ENCODE measurements at places on chromosomes 2 and 18.
A peak's percentile ranks its signal among the peaks of the same experiment; 100 is the strongest.

- DNase-seq, result peak; percentile 66
Observed at GRCh38 chr2:37414470-37414949, 70.1 kb downstream of the QPCT start.

- no peak for DNase-seq
Observed at GRCh38 chr18:67151366-67151765, 365.2 kb downstream of the DSEL start.

- no peak for DNase-seq
Observed at GRCh38 chr2:6510532-6510931, 355.2 kb downstream of the CMPK2 start.

GRCh38 chr2:14720319-14720718 lies 87.8 kb downstream of the LRATD1 start:
- DNase-seq, result peak; percentile 9

GRCh38 chr18:8341481-8342230 lies 267.6 kb upstream of the RAB12 start:
- no peak for DNase-seq

DNA sequence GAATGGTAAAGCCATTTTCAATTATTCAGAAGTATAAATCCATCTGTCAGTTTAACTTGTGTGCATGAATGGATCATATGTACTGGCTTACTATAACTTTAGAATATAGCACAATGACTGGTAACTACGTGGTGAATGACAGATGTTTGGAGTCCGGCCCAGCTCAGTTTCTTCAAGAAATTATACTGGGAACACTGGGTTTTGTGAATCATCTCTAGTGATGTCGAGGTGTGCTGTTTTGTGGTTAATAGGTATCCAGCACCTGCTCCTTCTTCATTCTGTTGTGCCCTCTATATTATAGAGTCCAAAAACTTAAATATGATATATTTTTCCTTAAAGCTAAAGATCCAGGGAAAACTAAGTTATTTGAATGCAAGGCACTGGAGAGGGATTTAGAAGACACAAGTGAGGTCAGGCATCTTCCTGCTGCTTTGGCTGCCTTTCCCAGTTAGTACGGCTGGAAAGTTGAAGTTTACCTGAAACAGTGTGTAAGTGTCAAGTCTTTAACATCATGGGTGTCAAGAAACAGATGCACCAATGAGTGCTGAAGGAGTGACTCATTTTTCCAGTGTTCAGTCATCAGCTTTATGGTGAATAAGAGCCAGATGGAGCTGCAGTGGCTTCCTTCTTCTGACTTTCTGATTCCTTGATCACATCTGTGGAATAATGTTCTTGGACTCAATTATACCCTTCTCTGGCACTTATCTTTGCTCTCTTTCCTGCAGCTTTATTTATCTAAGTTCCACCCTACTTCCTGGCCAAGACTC lies 1079.5 kb upstream of the CELF4 start:
- no peak for DNase-seq

- DNase-seq, result no peak
Observed at GRCh38 chr2:69660637-69661036, 17.1 kb upstream of the AAK1 start.

GRCh38 chr18:23300231-23300805 lies 152.8 kb upstream of the RIOK3 start:
- no peak for DNase-seq

DNA sequence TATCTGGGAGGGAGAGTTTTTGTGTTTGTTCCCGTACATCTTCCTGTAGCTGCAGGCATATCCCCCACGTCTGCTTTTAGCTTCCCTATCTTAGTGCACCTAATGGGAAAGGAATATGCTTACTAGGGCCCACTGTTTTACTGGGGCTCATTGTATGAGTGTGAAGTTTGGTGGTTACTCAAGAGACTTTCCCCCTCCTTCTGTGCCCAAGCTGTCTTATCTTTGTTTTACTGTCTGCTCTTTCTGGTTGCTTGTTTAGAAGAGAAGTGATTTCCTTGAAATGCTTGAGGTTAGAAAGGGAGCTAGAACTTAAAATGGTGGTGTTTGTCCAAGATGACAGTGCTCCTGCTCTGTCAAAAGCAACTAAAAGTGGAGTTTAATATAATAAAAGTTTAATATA lies 7.3 kb downstream of the PTH2R start:
- DNase-seq, result no peak

GRCh38 chr18:10705786-10706185 lies 180.0 kb downstream of the NAPG start:
- no peak for DNase-seq

- DNase-seq, result peak; percentile 67
Observed at GRCh38 chr2:177147093-177147694, 65.4 kb upstream of the HNRNPA3 start.

GRCh38 chr2:152613235-152613634 lies 104.0 kb downstream of the PRPF40A start:
- DNase-seq, result peak; percentile 44

- peak; percentile 44 for DNase-seq
Observed at GRCh38 chr2:31980674-31981356, 30.0 kb downstream of the MEMO1 start.

GRCh38 chr2:18918280-18918679 lies 328.9 kb upstream of the NT5C1B start:
- DNase-seq, result no peak

DNA sequence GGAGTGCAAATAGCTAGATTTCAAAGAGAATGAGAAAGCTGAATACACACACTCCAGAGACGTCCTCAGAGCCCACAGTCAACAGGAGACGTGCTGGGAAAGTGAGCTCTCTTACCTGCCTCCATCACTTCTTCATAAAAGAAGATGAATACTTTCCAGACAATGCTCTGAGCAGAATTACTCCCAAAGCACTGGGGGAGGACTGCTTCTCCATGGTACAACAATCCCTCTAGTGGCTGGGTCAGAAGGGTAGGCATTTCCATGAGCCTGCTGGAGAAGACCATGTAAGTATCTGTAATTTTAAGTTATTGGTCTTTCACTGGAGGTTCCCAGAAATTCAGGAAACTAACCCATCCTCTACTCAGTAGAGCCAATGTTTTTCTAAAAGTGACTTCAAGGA lies 190.3 kb downstream of the RBM43 start:
- DNase-seq, result no peak

GRCh38 chr2:120983344-120983743 lies 247.7 kb downstream of the GLI2 start:
- DNase-seq, result no peak

GRCh38 chr2:84487298-84487996 lies 28.4 kb upstream of the SUCLG1 start:
- DNase-seq, result no peak

DNA sequence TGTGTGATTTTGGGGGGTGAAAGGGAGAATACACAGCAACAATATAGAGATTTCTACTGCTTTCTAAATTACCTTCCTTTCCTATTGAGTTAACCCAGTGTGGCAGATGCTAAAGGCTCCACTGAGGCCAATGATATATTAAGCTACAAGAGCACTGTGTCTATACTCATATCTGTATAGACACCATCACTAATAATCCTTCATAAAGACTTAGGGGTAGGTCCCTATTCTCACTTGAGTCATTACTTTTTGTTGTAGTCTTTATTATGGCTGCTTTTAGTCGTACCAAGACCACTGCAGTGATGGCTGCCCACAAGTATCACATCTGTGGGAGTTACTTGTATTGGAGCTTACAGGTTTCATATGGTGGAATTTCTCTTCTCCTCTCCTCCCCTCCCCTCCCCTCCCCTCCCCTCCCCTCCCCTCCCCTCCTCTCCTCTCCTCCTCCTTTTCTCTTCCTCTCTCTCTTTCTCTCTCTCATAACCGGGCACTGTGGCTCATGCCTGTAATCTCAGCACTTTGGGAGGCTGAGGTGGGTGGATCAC lies 637.6 kb downstream of the ADCYAP1 start:
- DNase-seq, result no peak

- DNase-seq, result no peak
Observed at GRCh38 chr18:58221060-58221725, 177.2 kb downstream of the NEDD4L start.

DNA sequence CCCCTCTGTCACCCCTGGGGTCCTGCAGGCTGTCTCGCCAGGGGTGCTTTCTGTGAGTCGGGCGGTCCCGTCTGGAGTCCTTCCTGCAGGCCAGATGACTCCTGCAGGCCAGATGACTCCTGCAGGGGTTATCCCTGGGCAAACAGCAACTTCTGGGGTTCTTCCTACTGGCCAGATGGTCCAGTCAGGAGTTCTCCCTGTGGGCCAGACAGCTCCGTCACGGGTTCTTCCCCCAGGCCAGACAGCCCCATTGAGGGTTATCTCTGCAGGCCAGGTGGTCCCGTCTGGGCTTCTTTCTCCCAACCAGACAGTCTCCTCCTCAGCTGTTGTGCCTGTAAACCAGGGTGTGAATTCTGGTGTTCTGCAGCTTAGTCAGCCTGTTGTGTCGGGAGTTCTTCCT lies 27.6 kb downstream of the ADNP2 start:
- no peak for DNase-seq

DNA sequence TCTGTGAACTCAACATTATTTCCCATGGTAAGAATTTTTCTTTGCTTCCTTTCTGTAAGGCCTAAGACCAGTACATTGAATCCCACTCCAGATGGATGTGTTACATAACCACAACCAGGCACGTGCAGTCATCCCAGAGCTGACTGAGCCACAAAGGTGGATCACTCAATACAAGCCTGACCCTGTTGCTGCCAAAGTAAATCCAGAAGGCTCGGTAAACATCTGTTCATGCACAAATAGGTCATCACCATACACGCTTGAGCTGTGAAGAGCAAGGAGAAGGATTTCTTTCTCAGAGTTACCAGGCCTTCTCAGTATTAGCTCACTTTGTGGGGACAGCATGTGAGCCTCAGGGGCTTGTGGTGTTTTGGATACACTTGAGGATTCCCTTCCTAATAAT lies 791.4 kb upstream of the FANCL start:
- DNase-seq, result no peak

DNA sequence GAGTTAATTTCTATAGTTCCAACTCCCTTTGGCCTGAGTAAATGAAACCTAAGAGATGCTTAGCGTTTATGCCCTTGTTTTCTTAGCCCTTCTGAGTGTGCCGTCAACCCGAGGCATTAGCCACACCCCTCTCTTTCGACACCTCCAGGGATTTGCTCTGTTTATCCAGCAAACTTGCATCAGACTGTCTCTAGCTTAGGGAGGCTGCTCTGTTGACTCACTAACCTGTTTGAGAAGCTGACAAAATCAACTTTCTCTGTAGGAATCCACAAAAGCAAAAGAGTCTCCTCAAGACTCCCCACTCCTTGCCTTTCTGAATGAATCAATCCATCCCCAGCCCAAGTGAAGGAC lies 317.6 kb downstream of the TNS1 start:
- DNase-seq, result peak; percentile 89

DNA sequence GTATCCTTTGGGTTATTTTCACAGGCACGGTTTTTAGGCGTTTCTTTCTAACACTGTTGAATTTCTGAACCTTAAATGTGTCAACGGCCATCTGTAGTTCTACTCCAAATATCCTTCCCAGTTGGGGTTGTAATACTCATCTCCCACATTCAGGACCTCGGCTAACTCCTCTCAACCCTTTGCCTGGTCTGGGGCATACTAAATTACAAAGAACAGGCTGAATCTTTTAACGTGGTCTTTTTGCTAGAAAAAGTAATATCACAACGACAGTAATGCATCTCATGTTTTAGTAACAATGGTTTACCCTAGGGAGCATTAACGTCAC lies 2.1 kb downstream of the RPRM start:
- no peak for DNase-seq

- no peak for DNase-seq
Observed at GRCh38 chr2:84290537-84290936, 168.5 kb downstream of the SUCLG1 start.

DNA sequence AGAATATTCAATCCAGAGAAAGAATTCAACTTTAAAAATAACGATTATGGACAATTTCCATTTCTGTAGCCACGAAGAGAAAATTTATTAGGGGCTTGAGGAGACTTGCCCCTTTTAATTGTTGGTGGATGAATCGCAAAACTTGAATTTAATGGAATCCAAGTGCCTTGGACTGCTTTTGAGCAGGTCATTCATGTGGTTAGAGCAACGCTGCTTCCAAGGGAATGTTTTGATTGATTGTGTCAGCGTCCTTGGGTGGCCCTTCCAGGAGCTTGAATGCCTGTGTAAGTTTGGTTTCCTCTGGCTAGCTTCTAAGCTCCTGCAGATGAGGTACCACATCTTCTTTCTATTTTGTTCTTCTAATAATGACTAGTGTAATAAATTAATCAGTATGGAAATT lies 213.4 kb downstream of the LTBP1 start:
- no peak for DNase-seq

- peak; percentile 68 for DNase-seq
Observed at GRCh38 chr2:172698041-172698863, 37.4 kb upstream of the RAPGEF4 start.

- peak; percentile 3 for DNase-seq
Observed at GRCh38 chr18:57023275-57023882, 123.5 kb upstream of the BOD1L2 start.

DNA sequence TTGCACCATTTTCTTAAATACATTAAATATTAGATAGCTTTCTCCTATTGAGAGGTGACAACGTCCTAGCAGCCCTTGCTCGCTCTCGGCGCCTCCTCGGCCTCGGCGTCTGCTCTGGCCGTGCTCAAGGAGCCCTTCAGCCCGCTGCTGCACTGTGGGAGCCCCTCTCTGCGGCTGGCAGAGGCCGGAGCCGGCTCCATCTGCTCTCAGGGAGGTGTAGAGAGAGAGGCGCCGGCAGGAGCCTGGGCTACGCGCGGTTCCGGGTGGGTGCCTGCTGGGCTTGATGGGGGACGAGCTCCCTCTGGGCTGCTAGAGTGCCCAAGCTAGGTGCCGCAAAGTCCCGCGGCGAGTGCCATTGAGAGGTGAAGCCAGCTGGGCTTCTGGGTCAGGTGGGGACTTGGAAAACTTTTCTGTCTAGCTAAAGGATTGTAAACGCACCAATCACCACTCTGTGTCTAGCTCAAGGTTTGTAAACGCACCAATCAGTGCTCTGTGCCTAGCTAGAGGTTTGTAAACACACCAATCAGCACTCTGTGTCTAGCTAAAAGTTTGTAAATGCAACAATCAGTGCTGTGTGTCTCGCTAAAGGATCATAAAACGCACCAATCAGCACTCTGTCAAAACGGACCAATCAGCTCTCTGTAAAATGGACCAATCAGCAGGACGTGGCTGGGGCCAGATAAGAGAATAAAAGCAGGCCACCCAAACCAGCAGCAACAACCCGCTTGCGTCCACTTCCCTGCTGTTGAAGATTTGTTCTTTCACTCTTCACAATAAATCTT lies 3.1 kb downstream of the RPRD1A start:
- no peak for DNase-seq

- DNase-seq, result peak; percentile 34
Observed at GRCh38 chr2:30239308-30239985, 8.1 kb downstream of the LBH start.

DNA sequence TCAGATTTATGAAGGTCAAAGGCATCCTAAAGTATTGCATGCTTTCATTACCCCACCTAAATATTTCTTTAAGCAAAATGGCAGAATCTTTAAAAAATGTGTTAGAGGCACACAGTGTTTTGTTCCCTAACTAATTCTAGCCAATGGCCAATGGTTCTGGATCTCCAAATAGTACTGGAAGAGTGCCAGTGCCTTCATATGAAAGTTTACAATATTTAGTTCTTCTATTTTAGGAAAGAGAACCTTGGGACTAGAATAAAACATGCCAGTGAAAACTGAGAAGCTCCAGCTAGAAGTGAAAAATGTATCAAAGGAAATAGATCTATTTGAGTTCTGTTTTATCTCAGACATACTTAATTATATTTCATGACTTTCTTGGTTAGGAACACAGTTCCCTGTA lies 37.1 kb downstream of the TACR1 start:
- no peak for DNase-seq

- DNase-seq, result no peak
Observed at GRCh38 chr2:77268626-77269025, 253.6 kb downstream of the LRRTM4 start.
